ENCODE measurements at places on chromosomes 2 and 18.
A peak's percentile ranks its signal among the peaks of the same experiment; 100 is the strongest.

DNA sequence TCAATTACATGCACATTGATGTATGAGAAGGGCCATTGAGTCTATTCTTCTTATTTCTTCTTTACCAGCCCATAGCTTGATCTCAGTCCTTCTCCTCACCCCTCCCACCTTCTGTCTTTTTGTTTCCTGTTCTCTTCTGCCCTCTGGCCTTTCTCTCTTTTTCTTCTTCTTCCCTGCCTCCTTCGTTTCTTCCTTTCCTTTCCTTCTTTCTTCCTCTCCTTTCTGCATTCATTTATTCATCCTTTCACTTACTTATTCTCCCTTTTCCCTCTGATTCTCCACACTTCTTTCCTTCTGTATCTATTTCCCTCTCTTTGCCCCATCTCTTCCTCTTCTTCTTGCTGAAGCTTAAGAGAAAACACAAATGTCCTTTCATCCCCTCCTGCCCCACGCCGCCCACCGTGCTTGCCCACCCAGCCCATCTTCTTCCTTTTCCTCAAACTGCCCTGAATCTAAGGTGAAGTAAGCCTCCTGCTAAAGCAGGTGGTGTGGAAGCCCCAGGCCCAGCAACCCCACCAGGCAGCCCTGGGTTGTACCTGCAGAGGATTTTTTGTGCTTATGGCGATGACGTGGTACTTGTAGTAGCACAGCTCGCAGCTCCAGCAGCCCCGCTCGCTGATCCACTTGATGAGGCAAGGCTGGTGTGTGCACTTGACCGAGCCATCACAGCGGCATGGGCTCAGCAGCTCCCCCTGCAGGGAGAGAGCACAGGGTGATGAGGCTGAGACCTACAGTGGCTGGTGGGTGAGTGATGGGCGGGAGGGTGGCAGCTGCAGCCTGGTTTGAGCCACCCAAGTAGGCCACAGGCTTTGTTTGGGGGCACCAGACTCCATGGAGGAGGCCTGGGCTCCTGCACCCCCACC, 89.0 kb downstream of the MARCHF4 start:
- no peak for DNase-seq

GRCh38 chr2:143481237-143481623, 352.0 kb downstream of the ARHGAP15 start:
- no peak for DNase-seq

- no peak for DNase-seq
These were observed 175.7 kb downstream of the ETAA1 start for GRCh38 chr2:67572721-67573435.

DNA sequence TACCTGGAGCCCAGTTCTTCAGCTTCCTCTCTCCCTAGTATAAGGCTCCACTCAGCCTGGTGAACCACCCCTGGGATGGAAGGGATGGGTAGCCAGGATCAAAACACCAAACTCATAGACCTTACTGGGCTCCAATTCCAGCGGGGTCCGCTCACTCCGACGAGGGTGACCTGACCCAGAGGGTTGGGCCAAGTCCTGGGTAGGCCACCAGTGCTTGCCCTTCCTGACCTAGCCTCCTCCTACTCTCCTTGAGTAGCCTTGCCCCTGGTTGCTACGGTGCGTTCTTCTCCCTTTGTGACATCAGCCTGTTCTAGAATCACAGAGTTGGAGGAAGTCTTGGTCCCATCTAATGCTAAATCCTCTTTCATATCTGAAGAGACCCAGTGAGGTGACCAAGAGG, 537 bp upstream of the STAT4 start:
- no peak for DNase-seq

DNA sequence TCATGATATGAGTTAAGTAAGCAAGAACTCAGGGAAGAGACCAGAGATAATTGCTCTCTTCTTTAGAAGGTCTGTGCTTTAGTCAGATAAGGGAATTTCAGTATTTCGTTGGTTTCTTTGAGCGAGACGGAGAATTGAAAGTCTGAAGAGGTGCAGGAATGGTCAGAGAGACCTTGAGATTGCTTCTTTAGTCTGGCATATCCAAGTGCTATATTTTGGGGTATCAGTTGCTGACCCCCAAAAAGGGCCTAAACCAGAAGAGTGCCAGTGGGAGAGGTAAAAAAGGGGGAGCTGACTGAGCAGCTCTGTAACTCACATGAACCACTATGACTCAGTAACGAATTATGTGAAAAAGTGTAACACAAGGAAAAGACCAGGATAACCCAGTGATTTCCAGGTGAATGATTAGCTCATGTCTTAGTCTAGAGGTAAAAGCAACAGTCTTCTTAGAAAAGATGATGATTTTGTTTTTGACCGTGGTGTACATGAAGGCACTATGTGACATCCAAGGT, 932.9 kb downstream of the TDRD15 start:
- DNase-seq = no peak

DNA sequence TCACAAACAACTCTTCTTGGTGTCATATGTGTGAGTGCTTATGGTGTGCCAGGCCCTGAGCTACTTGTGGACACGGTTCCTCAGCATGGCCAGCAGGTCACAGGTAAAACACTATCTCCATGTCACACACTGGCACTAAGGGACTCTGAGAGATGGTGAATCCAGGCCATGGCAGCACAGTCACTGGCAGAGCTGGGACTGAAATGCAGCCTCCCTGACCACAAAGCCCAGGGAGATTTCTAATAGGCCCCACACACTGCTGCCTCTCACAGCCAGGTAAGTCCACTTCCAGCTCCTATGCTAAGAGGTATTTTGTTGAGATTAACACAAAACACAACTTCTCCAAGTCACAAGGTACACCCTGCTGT, 92.0 kb downstream of the ACTR2 start:
- no peak for DNase-seq

DNA sequence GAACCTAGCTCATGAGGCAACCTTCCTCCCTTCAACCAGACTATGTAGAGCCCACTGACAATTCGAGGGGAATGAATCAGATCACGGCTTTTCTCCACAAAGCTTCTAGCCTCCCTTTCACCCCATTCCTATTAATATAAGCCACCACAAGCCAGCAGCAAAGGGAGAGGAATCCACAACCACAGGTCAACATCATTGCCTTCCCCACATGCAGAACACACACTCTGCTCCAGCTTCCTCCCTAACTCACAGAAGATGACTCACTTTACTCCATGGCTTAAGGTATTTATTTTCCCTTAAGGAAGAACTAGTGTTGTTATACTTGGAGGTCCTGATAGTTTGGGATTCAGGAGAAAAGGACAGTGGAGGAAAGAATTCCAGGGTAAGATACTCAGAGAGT, 272.2 kb downstream of the C1D start:
- peak; percentile 72 for DNase-seq

- no peak for DNase-seq
These were observed 397.7 kb downstream of the NUP35 start for GRCh38 chr2:183521911-183522310.

DNA sequence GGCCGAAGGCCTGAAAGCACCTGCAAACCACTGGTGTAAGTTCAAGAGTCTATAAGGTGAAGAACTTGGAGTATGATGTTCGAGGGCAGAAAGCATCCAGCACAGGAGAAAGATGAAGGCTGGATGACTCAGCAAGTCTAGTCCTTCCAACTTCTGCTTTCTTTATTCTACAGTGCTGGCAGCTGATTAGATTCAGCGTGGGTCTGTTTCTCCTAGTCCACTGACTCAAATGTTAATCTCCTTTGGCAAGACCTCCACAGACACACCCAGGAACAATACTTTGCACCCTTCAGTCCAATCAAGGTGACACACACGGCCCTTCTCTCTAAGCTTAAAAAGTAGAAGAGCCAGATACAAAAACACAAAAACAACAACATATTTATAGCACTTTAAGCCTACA, 43.4 kb downstream of the NMS start:
- DNase-seq = no peak

DNA sequence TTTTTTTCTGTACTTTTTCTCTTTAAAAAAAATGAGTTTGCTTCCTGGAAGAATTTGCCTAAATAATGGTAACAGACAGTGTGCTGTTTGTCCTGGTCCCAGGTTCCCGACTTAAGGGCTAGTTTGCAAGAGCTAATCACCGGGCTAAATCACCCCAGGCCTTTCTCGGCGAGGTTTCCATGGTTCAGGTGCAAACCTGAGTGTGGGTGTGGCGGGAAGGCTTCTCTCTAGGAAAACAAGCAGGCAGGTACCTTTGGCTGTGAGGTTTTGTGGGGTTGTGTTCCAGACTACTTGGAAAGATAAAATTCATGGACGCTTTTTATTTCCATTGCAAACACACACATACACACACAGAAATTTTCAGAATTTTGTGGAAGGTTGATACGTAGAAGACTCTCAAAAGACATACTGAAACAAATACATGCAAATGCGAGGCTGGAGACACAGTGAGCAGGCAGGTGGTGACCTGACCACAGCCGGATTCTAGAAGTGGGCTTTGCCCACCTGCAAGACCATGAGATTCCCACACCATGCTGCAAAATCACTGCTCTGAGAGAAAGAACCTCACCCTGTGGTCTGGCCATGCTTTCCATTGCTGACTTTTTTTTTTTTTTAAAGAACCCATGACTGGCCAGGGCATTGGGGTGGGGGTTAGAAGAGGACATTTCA, 815 bp downstream of the CNDP1 start:
- no peak for DNase-seq

GRCh38 chr2:136486115-136486514, 279.2 kb upstream of the THSD7B start:
- no peak for DNase-seq

GRCh38 chr18:69158944-69159343, 241.7 kb upstream of the DOK6 start:
- no peak for DNase-seq

DNA sequence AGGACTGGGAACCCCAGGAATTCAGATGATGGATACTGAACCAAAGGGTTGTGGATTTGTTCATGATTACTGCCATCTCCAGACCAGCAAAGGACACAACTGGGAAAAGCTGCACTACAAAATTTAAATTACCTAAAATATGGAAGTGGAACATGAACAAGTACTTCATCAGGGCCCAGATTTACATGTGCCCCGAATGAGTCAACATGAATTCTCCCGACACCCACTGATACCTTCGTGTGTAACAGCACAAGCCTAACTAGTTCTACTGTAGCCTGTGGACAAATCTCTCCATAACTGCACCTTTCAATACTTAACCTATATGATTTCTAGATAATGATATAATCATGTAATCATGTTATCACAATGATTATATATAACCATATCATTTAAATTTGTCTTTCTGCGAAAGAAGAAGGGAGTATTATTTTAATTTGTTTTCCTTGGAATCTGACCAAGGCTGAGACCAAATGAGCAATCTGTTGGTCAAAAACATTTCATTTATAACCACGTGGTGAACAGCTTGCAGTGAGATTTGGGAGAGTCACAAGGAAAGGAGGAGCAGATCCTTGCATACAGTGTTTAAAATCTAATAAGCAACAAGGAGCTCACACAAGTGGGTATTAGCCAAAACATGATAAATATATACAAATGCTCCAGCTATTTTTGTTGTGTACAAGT, 70.5 kb downstream of the CACNB4 start:
- DNase-seq = no peak

All from mesenchymal stem cell (in vitro differentiated cells and primary cell).